ENCODE measurements at places on chromosomes 7 and 10. TPM values are rescaled to one million over a fixed set of nuclear protein-coding genes. Genes with fewer than 3 reads are reported as not detected.

The GPR26 gene
- total RNA-seq, result not detected

The ATOH7 gene
- total RNA-seq, result not detected

- H3K4me1 ChIP-seq, result no peaks in the 10 kb centered on the region
- H3K36me3 ChIP-seq, result no peaks in the 10 kb centered on the region
- no peak overlapping the region for H3K27ac ChIP-seq
- no peak overlapping the region for H3K4me3 ChIP-seq
- no peaks in the 10 kb centered on the region for H3K27me3 ChIP-seq
- DNase-seq, result no peak
These were observed 102.3 kb upstream of the NUPR2 start for GRCh38 chr7:56218510-56218909.

GRCh38 chr10:78292250-78292981 is 258.8 kb downstream of the RPS24 start:
- no peaks in the 10 kb centered on the region for H3K4me1 ChIP-seq
- H3K27me3 ChIP-seq, result no peaks in the 10 kb centered on the region
- no peaks in the 10 kb centered on the region for H3K36me3 ChIP-seq

DNA sequence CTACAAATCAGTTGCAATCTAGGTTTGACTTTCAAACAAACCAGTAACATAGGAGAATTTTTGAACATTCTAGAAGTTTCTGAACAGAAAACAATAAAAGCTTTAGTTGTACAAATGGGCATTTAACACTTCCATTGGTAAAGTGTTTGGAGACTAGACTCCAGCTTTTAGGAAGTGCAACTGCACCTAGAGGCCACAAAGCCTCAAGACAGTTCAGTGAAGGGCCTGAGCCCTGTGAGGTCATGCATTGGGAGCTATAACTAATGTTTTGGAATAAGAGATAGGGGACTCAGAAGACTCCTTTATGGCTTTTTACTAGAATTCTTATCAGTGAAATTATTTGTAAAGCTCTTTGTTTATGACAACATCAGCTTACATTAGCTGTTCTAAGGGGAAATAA is 3.0 kb upstream of the EPHB6 start:
- H3K27ac ChIP-seq, result no peak overlapping the region
- H3K36me3 ChIP-seq, result no peaks in the 10 kb centered on the region
- no peaks in the 10 kb centered on the region for H3K4me1 ChIP-seq

GRCh38 chr7:134458341-134458805 is 527 bp downstream of the AKR1B1 start:
- H3K36me3 ChIP-seq, result no peaks in the 10 kb centered on the region
- peak; percentile 81 for DNase-seq
- peak overlapping the region; percentile 67 for H3K27ac ChIP-seq
- H3K4me3 ChIP-seq, result peak overlapping the region; percentile 69
